Umbilical cord (tissue), 2 donors: ENCODE measurements at places on chromosomes 7 and 10. TPM values are rescaled to one million over a fixed set of nuclear protein-coding genes. Genes with fewer than 3 reads are reported as not detected.

Gene ACTL6B
- not detected for total RNA-seq

GRCh38 chr7:43674559-43675436 lies 54.5 kb downstream of the COA1 start:
- no peak for DNase-seq

Gene NKX1-2
- not detected for total RNA-seq

DNA sequence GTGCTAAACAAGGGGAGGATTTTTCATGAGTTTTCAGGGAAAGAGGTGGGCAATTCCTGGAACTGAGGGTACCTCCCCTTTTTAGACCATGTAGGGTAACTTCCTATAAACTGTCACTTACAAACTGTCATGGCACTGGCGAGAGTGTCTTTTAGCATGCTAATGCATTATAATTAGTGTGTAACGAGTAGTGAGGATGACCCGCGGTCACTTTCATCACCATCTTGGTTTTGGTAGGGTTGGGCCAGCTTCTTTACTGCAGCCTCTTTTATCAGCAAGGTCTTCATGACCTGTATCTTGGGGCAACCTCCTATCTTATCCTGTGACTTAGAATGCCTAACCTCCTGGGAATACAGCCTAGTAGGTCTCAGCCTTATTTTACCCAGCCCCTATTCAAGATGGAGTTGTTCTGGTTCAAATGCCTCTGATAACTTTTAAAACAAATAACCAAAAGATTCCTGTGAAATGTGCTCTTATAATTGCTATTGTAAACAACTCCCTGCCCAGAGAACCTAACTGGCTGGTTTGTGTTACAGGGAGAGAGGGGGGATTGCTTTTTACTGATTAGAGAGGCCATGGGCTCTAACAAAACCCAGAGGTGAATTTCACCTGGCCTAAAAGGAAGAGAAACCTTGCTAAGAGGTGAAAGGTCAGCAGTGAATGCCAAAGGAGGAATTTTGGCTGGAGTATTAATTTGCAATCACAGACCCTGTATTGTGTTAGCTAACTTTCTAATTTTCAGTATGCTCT lies 64.3 kb downstream of the EEPD1 start:
- DNase-seq: no peak

- peak; percentile 85 for DNase-seq
These were observed 34.3 kb downstream of the HTRA1 start for GRCh38 chr10:122495406-122496340.

Gene SP4
- 10.8 TPM for total RNA-seq

DNA sequence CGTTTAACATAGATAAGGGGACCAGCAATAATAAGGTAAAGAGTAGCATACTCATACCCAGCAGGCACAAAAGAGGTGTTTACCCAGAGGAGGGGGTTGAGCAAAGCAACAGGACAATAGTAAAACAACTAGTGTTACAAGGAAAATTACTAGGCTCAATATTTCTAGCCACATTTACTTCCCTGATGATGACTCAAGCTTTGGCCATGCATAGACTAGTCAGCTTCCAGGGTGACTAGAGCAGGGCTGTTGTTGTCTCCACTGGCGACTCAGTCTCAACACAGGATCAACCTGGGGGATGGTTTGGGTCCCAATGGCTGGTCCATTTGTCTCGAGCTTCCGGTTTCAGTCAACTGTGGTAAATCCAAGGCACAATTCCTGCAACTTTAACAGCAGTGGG lies 217.7 kb upstream of the KCND2 start:
- DNase-seq: no peak
